EL (cell line): ENCODE measurements at places on chromosomes 1 and 21.

- DNase-seq = peak; percentile 89
Observed at GRCh38 chr1:85307987-85308832, 31.8 kb upstream of the BCL10 start.

DNA sequence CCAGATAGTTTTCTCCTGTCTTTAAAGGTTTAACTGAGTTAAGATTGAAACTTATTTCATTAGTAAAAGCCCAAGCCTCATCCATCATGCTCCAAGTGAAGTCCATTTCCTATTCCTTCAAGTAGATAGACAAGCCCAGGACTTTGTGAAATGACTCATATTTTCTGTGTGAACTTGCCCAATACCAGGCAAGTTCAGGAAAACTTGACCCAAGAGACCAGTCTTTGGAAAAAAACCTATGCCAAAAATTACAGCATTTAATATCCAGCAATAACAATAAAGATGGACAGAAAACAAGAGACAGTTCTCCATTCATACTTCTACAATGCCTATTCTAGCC is 405 bp upstream of the RAB29 start:
- peak; percentile 59 for DNase-seq

- DNase-seq = no peak
Observed at GRCh38 chr1:225896937-225897549, 8.1 kb upstream of the LEFTY1 start.

- DNase-seq = no peak
Observed at GRCh38 chr21:41941941-41942340, 11.9 kb downstream of the C2CD2 start.

GRCh38 chr1:66292944-66293343 is 241.0 kb upstream of the SGIP1 start:
- DNase-seq = no peak

GRCh38 chr1:20787029-20787839 is at the start of gene HP1BP3:
Gene HP1BP3, minus strand, starts transcription at chr1:20787307. Its CDS starts 6,867 bp downstream, at chr1:20780440.
- peak; percentile 78 for DNase-seq

GRCh38 chr1:92485381-92486250 is 1.1 kb downstream of the GFI1 start:
- peak; percentile 41 for DNase-seq

GRCh38 chr1:51897699-51898031 is 19.1 kb upstream of the NRDC start:
- DNase-seq = peak; percentile 96

- DNase-seq = no peak
Observed at GRCh38 chr1:151158751-151159251, 2.4 kb downstream of the TNFAIP8L2 start.
